ENCODE measurements at places on chromosomes 5 and 9. TPM values are rescaled to one million over a fixed set of nuclear protein-coding genes. Genes with fewer than 3 reads are reported as not detected.

GRCh38 chr9:14935964-14936363 is 25.7 kb upstream of the FREM1 start:
- H3K27me3 ChIP-seq = no peaks in the 10 kb centered on the region
- no peak for DNase-seq
- H3K27ac ChIP-seq = no peak overlapping the region
- no peak overlapping the region for H3K4me3 ChIP-seq
- H3K36me3 ChIP-seq = no peaks in the 10 kb centered on the region
- no peaks in the 10 kb centered on the region for H3K4me1 ChIP-seq

- H3K36me3 ChIP-seq = no peaks in the 10 kb centered on the region
- H3K4me1 ChIP-seq = no peaks in the 10 kb centered on the region
- no peak for DNase-seq
- H3K27ac ChIP-seq = no peak overlapping the region
These were observed 132.7 kb upstream of the CYLC2 start for GRCh38 chr9:102862478-102862877.

- DNase-seq = no peak
- no peak overlapping the region for H3K4me3 ChIP-seq
- no peak overlapping the region for H3K27ac ChIP-seq
- peaks cover 20% of the 10 kb centered on the region for H3K4me1 ChIP-seq
- H3K27me3 ChIP-seq = no peaks in the 10 kb centered on the region
These were observed 4.7 kb upstream of the GLRX start for GRCh38 chr5:95826949-95827891.

DNA sequence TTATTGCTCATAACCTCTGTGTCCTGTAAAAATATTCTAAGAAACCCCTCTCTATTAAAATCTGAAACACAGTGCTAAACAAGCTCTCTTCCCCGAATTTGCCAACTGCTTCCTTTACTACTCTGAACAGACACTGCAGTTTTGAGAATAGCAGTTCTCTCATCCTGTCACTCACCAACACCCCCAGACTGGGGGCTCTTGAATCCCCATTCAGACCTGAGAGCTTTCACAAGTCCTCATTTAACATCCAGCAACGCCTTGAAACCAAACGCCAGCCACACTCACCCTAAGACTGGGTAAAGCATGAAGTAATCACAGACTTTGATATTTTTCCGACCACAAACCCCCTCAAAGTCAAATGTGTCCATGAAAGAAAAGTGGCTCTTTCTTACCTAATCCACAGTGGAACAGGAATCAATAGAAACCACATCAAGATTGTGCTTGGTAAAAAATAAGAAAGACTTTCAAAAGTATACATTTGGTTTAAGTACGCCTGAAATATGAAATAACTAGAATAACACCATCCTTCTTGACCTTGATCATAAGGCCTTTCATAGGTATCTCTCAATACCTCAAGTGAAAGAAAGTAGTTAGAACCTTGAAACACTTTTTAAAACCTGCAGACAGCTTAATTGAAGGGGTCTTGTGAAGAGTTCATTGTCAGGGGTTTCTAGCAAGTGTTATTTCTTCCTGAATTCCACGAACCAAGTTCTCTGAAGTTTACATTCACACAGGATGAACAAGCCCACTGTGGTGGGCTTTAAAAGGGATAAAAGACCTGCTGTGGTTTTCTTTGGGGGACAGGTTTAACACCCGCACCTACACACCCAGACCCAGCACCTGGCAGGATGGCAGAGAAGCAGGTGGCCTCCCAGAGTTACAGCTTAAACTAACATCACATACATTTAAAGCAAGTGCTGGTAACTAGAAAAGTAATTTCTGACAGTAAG is 412.6 kb downstream of the MLLT3 start:
- no peaks in the 10 kb centered on the region for H3K4me1 ChIP-seq
- H3K27me3 ChIP-seq = no peaks in the 10 kb centered on the region
- no peak for DNase-seq
- no peaks in the 10 kb centered on the region for H3K36me3 ChIP-seq
- H3K4me3 ChIP-seq = no peak overlapping the region

- H3K27ac ChIP-seq = no peak overlapping the region
- no peak for DNase-seq
These were observed 102.7 kb downstream of the HSPA4 start for GRCh38 chr5:133154274-133155075.

DNA sequence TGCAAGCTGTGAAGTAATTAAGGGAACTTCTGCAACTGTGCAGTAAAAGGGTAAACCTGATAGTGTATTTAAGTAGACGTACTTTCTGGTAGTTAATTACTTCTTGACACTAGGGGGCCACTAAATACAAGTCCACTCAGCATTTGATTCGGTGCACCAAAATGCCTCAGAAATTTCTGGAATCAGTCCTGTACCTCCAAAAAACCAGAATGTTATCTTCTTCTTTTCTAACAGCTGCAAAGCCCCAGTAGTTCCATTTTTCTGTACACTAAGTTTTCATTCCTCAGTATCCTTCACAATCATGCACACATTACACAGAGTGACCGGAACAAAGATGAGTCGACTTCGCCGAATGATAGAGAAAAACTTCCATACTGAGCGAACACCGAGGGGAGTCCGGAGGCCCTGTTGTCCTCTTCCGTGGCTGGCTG is 484 bp downstream of the GFM2 start:
- peak overlapping the region; percentile 81 for H3K4me3 ChIP-seq
- no peaks in the 10 kb centered on the region for H3K27me3 ChIP-seq
- DNase-seq = no peak
- H3K36me3 ChIP-seq = peaks cover 20% of the 10 kb centered on the region
- peak overlapping the region; percentile 87 for H3K27ac ChIP-seq
- peaks cover 34% of the 10 kb centered on the region for H3K4me1 ChIP-seq

- H3K27ac ChIP-seq = no peak overlapping the region
- no peaks in the 10 kb centered on the region for H3K27me3 ChIP-seq
- no peaks in the 10 kb centered on the region for H3K4me1 ChIP-seq
- DNase-seq = no peak
- no peaks in the 10 kb centered on the region for H3K36me3 ChIP-seq
These were observed 61.5 kb downstream of the MEIKIN start for GRCh38 chr5:131883984-131884383.

GRCh38 chr9:22528485-22528884 is 81.9 kb downstream of the DMRTA1 start:
- no peaks in the 10 kb centered on the region for H3K27me3 ChIP-seq
- H3K27ac ChIP-seq = no peak overlapping the region
- H3K4me1 ChIP-seq = peaks cover 6% of the 10 kb centered on the region

- H3K27me3 ChIP-seq = no peaks in the 10 kb centered on the region
- H3K4me3 ChIP-seq = no peak overlapping the region
- no peak for DNase-seq
- H3K4me1 ChIP-seq = no peaks in the 10 kb centered on the region
- no peaks in the 10 kb centered on the region for H3K36me3 ChIP-seq
These were observed 398.5 kb downstream of the TAF11L14 start for GRCh38 chr5:18032744-18033143.

DNA sequence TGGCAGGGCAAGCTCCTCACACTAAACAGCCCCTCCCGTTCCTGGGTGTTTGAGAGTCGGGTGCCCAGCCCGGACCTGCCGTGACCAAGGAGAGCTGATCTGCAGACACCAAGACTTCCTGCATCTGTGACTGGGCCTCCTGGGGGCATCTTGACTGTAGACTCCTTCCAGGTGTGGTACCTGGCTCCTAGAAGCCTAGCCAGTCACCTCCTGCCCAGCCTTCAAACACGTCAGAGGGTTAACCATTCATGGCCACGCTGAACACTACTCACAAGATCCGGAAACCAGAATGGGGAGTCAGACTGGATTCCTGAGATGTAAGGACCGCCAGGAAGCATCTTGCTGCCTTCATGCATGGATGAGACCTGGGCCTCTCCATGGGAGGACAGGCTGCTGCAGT is 3.7 kb upstream of the LCN2 start:
- no peak for DNase-seq
- H3K27ac ChIP-seq = no peak overlapping the region
- H3K36me3 ChIP-seq = no peaks in the 10 kb centered on the region

DNA sequence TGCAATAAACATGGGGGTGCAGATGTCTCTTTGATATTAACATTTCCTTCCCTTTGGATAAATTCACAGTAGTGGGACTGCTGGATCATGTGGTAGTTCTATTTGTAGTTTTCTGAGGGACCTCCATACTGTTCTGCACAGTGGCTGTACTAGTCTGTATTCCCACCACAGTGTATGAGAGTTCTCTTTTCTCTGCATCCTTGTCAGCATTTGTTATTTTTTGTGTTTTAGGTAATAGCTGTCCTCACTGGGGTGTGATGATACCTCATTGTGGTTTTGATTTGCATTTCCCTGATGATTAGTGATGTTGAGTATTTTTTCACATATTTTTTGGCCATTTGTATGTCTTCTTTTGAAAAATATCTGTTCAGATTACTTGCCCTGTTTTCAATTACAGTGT is 562.5 kb downstream of the CSNK1G3 start:
- DNase-seq = no peak
- H3K27ac ChIP-seq = no peak overlapping the region
- no peaks in the 10 kb centered on the region for H3K27me3 ChIP-seq

DNA sequence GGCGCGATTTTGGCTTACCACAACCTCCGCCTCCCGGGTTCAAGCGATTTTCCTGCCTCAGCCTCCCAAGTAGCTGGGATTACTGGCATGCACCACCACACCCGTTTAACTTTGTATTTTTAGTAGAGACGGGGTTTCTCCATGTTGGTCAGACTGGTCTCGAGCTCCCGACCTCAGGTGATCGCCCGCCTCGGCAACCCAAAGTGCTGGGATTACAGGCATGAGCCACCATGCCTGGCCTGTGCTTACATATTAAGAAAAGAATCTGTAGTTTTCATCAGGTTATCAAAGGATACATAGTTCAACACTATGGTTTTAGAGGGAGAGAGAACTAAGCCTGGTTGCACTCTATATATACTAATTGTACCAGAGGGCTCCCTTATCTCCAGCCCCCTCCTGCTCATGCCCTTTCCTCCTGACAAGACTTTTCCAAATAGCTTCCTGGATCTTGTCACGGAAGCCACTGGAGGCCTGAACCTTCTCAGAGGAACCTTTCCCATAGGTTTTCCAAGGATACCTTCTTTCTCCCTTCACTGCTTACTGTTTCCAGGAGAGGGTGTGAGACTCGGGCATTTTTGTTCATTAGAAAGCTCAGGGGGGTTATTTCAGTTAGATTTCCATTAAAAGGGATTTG is 53.1 kb downstream of the SLC44A1 start:
- no peak for DNase-seq
- H3K4me1 ChIP-seq = peaks cover 13% of the 10 kb centered on the region
- peak overlapping the region; percentile 50 for H3K27ac ChIP-seq
- no peaks in the 10 kb centered on the region for H3K27me3 ChIP-seq

DNA sequence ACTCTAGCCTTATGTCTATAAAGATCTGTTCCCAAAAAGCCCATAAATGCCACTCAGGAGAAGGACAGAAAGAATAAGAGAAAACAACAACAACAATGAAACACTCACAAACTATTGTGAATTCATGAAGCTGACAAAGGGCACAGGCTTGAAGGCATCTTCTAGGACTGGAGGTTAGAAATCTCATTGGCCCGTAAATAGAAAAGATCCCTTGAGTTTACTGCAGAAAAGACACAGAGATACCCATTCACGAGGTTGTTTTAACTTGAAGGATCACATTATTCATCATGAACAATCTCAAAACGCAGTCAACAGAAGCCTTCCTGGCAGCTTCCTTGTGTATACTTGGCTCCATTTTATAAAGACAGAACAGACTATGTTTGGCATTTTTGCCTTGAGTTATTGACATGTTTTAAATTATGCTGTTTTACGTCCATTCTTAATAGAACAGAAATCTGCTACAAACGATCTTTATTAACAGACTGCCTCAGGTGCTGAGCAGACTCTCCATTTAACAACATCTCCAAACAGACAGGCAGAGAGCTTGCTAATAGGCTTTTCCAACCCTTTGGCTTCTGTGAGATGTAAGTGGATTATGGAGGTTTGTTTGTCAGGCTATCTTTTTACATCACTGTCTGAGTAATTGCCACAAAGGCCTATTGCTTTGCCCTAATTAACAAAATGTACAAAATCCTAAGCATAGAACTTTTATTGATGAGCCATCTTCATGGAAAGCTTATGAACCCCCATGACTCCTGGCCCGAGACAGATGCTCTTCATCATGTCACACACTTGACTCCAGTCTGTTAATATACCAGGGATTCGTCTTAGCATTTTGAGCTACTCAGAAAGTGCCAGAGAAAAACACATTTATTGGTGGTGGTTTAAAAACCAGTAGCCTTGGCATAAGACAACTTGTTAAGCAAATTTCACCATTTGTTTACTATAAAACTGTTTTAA is 735.3 kb upstream of the ZNF608 start:
- H3K36me3 ChIP-seq = no peaks in the 10 kb centered on the region
- no peak overlapping the region for H3K4me3 ChIP-seq
- DNase-seq = no peak
- H3K27ac ChIP-seq = peak overlapping the region; percentile 50
- H3K27me3 ChIP-seq = no peaks in the 10 kb centered on the region

GRCh38 chr9:19371942-19372341 is 8.1 kb downstream of the RPS6 start:
- H3K4me3 ChIP-seq = no peak overlapping the region
- no peaks in the 10 kb centered on the region for H3K27me3 ChIP-seq
- no peaks in the 10 kb centered on the region for H3K4me1 ChIP-seq
- H3K27ac ChIP-seq = no peak overlapping the region
- peaks cover 45% of the 10 kb centered on the region for H3K36me3 ChIP-seq
- no peak for DNase-seq

DNA sequence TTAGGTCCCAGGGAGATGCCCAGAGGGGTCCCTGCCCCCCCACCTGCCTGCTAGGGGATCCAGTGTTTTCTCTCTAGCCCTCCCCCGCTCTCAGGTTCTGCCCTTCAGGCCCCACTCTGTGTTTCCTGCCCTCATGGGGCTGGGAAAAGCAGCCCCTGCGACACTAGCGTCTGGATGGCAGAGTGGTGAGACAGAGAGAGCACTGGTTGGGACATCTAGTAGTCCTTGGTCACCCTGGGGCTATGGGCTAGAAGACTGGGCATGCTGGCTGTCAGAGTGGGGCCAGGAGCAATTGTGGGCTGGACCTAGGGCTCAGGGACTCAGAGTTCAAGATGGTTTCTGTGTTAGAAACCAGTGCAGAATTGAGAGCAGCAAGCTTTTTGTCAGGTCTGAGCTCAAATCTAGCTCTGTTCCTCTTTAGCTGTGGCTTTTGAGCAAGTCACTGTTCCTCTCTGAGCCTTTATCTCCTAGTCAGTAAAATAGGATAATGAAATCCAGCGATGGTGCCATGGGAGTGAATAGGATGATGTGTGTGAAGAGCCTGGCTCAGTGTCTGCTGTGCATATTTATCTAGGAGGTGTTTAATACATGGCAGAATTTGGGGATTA is 39.0 kb downstream of the RGS3 start:
- H3K4me1 ChIP-seq = peaks cover 15% of the 10 kb centered on the region
- peaks cover 13% of the 10 kb centered on the region for H3K36me3 ChIP-seq
- H3K27me3 ChIP-seq = no peaks in the 10 kb centered on the region
- no peak for DNase-seq

- no peaks in the 10 kb centered on the region for H3K27me3 ChIP-seq
- DNase-seq = no peak
- H3K4me3 ChIP-seq = no peak overlapping the region
- no peaks in the 10 kb centered on the region for H3K36me3 ChIP-seq
- no peak overlapping the region for H3K27ac ChIP-seq
These were observed 72.2 kb downstream of the SNX18 start for GRCh38 chr5:54589786-54590185.

GRCh38 chr9:87855061-87855460 is 27.6 kb upstream of the SPATA31E1 start:
- no peak overlapping the region for H3K4me3 ChIP-seq
- no peak overlapping the region for H3K27ac ChIP-seq
- no peaks in the 10 kb centered on the region for H3K27me3 ChIP-seq
- no peaks in the 10 kb centered on the region for H3K36me3 ChIP-seq
- H3K4me1 ChIP-seq = no peaks in the 10 kb centered on the region
- DNase-seq = no peak

The PCDHGB7 gene
- 13.9 TPM for total RNA-seq

The CCDC183 gene
- total RNA-seq = 2.1 TPM

The IFNA21 gene
- total RNA-seq = not detected
